ENCODE measurements at places on chromosomes 4 and X.

GRCh38 chrX:96244955-96245354 lies 439.7 kb upstream of the DIAPH2 start:
- DNase-seq, result no peak

GRCh38 chr4:124432500-124432899 lies 280.0 kb downstream of the ANKRD50 start:
- no peak for DNase-seq

GRCh38 chr4:81407726-81408125 lies 64.0 kb downstream of the RASGEF1B start:
- DNase-seq, result no peak

- DNase-seq, result no peak
These were observed 115.8 kb upstream of the IQCM start for GRCh38 chr4:149931431-149931830.

DNA sequence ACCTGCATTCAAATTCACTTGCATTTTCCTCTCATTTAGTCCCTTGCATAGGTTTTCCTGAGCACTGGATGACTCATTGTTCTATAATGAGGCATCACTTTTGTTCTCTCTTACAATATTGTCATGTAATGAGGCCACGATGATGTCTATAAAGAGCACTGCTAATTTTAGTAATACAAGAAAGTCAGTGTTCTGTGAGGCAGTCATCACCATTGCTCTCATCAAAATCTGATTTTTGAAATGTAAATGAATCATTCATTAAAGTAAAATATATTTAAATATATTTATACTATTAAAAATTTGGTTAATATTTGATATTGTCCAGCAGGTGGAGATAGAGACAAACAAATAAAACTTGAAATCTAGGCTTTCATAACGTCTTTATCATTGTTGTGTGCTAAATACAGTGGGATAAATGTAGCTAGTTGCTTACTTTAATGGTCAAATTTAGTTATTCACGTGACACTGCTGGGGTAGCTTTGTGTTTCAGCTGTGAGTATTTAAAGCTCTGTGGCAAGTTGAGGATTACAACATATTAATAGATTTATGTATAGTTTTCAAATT lies 15.4 kb downstream of the HMGB2 start:
- DNase-seq, result no peak

DNA sequence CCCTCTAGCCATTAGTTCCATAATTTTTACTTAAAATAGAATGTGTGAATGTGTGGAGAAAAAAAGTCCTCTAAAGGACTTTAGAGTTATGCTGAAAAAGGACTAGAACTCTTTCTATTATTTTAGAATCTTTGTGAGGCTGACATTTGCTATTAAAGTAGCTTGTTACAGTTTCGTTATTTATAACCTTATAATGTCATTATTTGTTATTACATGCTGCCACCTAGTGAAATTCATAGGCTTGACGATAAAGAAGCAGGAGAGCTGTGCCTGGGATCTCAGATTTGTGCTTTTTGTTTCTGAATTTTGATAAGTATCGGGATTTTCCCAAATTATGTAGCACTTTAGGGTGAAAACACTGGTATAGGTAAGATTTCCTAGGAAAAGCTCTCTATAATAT lies 38.5 kb upstream of the TAPT1 start:
- DNase-seq, result no peak

GRCh38 chr4:84750260-84750959 lies 167.5 kb downstream of the CDS1 start:
- no peak for DNase-seq

DNA sequence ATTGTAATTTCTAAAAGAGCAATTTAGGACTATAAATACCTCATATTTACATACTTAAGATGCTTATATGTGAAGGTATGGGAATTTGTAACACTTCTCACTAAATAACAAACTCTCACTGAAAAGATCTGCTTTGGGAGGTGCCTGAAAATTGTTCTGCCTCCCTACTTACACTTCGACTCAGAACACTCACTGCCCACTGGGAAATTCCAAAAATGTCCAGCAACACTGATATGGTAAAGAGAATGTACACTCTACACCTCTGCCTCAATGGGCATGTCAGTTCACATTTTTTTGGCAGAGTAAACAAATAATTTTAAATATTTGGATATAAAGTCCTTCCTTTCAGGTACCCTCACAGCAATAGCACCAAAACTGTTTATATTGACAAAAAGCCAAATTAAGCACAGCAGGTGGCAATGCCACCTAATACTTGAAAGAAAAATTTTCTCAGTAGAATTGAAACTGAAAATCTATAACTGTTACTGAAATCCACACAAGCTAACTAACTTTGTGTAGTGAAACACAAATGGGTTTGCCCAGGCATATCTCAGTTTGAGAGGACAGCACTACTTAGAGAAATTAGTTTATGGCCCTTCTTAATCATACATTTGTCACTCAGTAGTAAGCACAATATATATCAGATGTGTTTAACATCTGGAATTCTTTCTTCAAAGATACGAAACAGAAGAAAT lies 67.1 kb downstream of the PRDM5 start:
- DNase-seq, result no peak

- DNase-seq, result no peak
These were observed 117.7 kb downstream of the ADAMTS3 start for GRCh38 chr4:72451349-72451748.

Data from activated CD4-positive, alpha-beta T cell treated with anti-CD3 and anti-CD28 coated beads for 36 hours (primary cell).